Activated CD8-positive, alpha-beta T cell treated with anti-CD3 and anti-CD28 coated beads, Interleukin-2, amount 10 ng/mL, durations not matched to agents 7 days and 5 days (primary cell): ENCODE measurements at places on chromosomes 7 and 10. TPM values are rescaled to one million over a fixed set of nuclear protein-coding genes. Genes with fewer than 3 reads are reported as not detected.

GRCh38 chr10:78955206-78955605, 113.6 kb upstream of the ZMIZ1 start:
- H3K27ac ChIP-seq, result no peak overlapping the region
- H3K27me3 ChIP-seq, result no peaks in the 10 kb centered on the region
- H3K36me3 ChIP-seq, result no peaks in the 10 kb centered on the region
- H3K4me1 ChIP-seq, result no peaks in the 10 kb centered on the region
- no peak for DNase-seq

GRCh38 chr7:135257790-135258189, 24.2 kb downstream of the STRA8 start:
- H3K4me3 ChIP-seq, result no peak overlapping the region
- H3K4me1 ChIP-seq, result no peaks in the 10 kb centered on the region
- no peaks in the 10 kb centered on the region for H3K36me3 ChIP-seq
- H3K27ac ChIP-seq, result no peak overlapping the region

GIMAP6 gene
- total RNA-seq, result 88.9 TPM

CALML3 gene
- total RNA-seq, result not detected

- no peak overlapping the region for H3K4me3 ChIP-seq
- no peaks in the 10 kb centered on the region for H3K4me1 ChIP-seq
- DNase-seq, result no peak
- no peak overlapping the region for H3K27ac ChIP-seq
- H3K36me3 ChIP-seq, result peaks cover 74% of the 10 kb centered on the region
These were observed 131.9 kb downstream of the TRRAP start for GRCh38 chr7:99010281-99010680.

CNTNAP2 gene
- total RNA-seq, result not detected

GRCh38 chr10:26944261-26944882, 83.6 kb upstream of the ABI1 start:
- DNase-seq, result no peak
- H3K4me1 ChIP-seq, result peaks cover 12% of the 10 kb centered on the region
- H3K36me3 ChIP-seq, result no peaks in the 10 kb centered on the region

DNA sequence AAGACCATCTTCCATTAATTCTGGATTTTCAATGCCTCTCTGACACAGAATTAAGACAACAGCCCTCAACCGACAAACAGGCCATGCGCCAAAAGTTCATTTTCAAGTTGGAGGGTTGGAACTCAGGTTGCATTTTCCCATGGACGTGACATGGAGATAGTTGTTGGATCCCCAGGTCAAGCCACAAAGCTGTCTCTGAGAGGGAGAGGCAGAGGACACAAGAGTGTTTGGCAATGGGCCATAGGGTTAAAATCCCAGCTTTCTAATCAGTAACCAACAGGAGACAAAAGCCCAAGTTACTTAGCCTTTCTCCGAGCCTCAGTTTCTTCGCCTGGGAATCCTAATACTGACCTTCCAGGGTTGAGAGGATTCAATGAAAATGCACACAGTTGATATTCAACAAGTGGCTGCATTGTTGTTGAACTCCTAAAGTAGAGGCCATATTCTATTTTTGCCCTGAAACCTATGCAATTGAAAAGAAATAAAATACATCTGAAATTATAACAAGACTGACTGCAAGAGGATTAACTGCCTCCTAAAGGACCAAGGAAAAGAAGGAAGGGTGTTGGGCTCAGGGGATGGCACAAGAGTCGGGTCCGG, 44.3 kb downstream of the SORBS1 start:
- H3K27ac ChIP-seq, result no peak overlapping the region
- H3K4me3 ChIP-seq, result no peak overlapping the region
- no peak for DNase-seq
- no peaks in the 10 kb centered on the region for H3K4me1 ChIP-seq

DNA sequence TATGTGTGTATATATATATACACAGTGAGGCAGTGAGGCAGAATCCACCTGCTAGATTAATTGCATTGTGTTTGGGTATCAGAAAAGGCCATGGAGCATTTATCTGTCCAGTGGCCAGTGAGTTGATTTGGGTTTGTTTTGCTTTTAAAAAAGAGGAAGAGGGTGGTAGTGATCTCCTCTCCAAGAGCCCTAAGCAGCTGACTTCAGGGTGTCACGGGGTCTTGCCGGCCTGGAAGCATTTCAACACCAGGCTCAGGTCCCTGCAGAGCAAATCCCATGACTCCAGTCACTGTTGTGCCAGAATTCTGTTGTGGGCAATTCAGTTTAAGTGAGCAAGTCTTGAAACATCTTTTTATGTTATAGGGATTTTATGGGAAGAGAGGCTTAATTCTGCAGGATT, 30.6 kb upstream of the GPNMB start:
- no peak overlapping the region for H3K27ac ChIP-seq
- no peak overlapping the region for H3K4me3 ChIP-seq
- H3K27me3 ChIP-seq, result peaks cover 20% of the 10 kb centered on the region
- no peaks in the 10 kb centered on the region for H3K4me1 ChIP-seq

GRCh38 chr10:102649797-102650654, 5.7 kb downstream of the TRIM8 start:
- H3K4me3 ChIP-seq, result peak overlapping the region; percentile 99
- peaks cover 82% of the 10 kb centered on the region for H3K4me1 ChIP-seq
- DNase-seq, result no peak
- no peaks in the 10 kb centered on the region for H3K27me3 ChIP-seq
- H3K27ac ChIP-seq, result peak overlapping the region; percentile 92
- peaks cover 50% of the 10 kb centered on the region for H3K36me3 ChIP-seq

CARD11 gene
- 178 TPM for total RNA-seq

- no peaks in the 10 kb centered on the region for H3K27me3 ChIP-seq
These were observed 1.1 kb downstream of the DEPP1 start for GRCh38 chr10:44977287-44978212.

DNA sequence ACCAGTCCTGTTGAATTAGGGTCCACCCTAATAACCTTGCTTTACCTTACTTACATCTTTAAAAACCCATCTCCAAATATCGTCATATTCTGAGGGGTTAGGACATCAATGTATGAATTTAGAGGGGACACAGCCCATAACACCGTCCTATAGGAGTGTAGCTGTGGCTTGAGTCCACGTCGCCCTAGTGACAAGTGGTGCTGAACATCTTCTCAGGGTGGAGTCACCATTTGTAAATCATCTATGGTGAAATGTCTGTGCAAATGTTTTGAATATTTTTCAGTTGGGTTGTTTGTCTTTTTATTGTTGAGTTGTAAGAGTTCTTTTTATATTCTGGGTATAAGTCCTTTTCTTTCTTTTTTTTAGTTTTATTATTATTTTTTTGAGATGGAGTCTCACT, 5.2 kb upstream of the PRAP1 start:
- no peaks in the 10 kb centered on the region for H3K36me3 ChIP-seq
- no peak for DNase-seq
- H3K4me3 ChIP-seq, result no peak overlapping the region
- peaks cover 5% of the 10 kb centered on the region for H3K4me1 ChIP-seq
- no peak overlapping the region for H3K27ac ChIP-seq

- H3K4me1 ChIP-seq, result no peaks in the 10 kb centered on the region
- no peaks in the 10 kb centered on the region for H3K27me3 ChIP-seq
- H3K4me3 ChIP-seq, result no peak overlapping the region
- no peak for DNase-seq
- H3K27ac ChIP-seq, result no peak overlapping the region
These were observed 11.9 kb upstream of the TSPAN13 start for GRCh38 chr7:16741676-16742075.

- H3K27me3 ChIP-seq, result no peaks in the 10 kb centered on the region
- H3K4me3 ChIP-seq, result peak overlapping the region; percentile 59
- H3K4me1 ChIP-seq, result peaks cover 57% of the 10 kb centered on the region
- H3K36me3 ChIP-seq, result peaks cover 31% of the 10 kb centered on the region
- DNase-seq, result peak; percentile 58
These were observed 97.5 kb downstream of the PFKFB3 start for GRCh38 chr10:6300106-6300783.

CALML5 gene
- not detected for total RNA-seq

GRCh38 chr10:116115036-116115641, 157.9 kb downstream of the GFRA1 start:
- no peaks in the 10 kb centered on the region for H3K36me3 ChIP-seq
- no peak overlapping the region for H3K27ac ChIP-seq
- H3K4me1 ChIP-seq, result no peaks in the 10 kb centered on the region
- H3K4me3 ChIP-seq, result no peak overlapping the region

GRCh38 chr10:50260791-50261281, 9.5 kb upstream of the ASAH2 start:
- H3K4me1 ChIP-seq, result peaks cover 25% of the 10 kb centered on the region
- no peak overlapping the region for H3K27ac ChIP-seq
- peaks cover 30% of the 10 kb centered on the region for H3K27me3 ChIP-seq
- DNase-seq, result peak; percentile 53
- no peak overlapping the region for H3K4me3 ChIP-seq
- no peaks in the 10 kb centered on the region for H3K36me3 ChIP-seq

KLF6 gene
- total RNA-seq, result 208 TPM

GRCh38 chr10:14385596-14386593, 55.2 kb upstream of the FRMD4A start:
- peaks cover 6% of the 10 kb centered on the region for H3K27me3 ChIP-seq
- no peak overlapping the region for H3K27ac ChIP-seq
- H3K4me3 ChIP-seq, result no peak overlapping the region
- peaks cover 44% of the 10 kb centered on the region for H3K4me1 ChIP-seq
- no peaks in the 10 kb centered on the region for H3K36me3 ChIP-seq

DNA sequence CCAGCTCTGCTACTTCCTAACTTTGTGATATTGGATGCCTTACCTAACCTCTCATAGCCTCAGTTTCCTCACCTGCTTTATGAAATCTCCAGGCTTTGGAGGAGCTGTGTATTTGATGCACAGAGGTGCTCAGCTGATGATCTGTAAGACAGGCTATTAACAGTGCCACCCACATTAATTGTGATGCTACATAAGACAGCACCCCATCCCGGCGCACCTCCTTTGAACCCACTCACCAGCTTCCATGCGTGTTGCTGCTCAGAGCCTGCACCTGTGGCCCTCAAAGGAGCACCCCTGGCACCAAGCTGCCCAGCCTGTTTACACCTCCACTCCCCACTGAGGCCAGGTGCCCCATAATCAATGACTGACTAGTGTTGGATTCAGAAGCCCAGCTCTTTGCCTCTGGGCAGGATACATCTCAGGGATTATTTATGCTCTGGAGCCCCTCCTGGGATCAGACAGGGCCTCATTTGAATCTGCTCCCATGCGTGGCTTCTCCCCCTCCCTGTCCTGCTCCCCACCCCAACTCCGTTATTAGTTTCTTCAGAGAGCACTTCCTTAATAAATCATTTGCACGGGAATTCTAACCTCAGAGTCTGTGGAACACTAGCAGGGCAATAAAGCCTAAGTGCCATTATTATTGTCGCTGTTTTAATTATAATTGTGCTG, 87.7 kb downstream of the GFRA1 start:
- DNase-seq, result no peak
- no peak overlapping the region for H3K27ac ChIP-seq
- no peaks in the 10 kb centered on the region for H3K36me3 ChIP-seq
- no peak overlapping the region for H3K4me3 ChIP-seq

- peaks cover 55% of the 10 kb centered on the region for H3K27me3 ChIP-seq
- no peak overlapping the region for H3K27ac ChIP-seq
- peak overlapping the region; percentile 73 for H3K4me3 ChIP-seq
- DNase-seq, result no peak
- H3K36me3 ChIP-seq, result peaks cover 5% of the 10 kb centered on the region
These were observed 936 bp downstream of the IGF2BP3 start for GRCh38 chr7:23469150-23469960.

DNA sequence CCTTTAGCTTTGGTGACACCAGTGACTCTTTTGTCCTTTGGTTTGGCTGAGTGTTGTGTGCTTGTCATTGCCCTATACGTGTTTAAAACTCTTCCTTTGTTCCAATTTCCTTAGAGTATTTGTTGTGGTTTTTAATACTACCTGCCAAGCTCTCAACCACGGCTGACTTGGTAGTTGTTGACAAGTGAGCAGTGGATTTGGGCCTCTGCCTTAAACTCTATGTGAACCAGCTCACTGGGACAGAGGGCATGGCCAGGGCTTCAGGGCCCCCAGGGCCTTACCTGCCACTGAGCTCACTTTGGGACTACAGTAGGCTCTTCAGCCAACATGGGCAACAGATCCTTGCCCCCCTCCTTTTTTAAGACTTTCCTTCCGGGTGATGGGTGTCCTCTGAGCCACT, 9.6 kb upstream of the DMBT1 start:
- peaks cover under 1% of the 10 kb centered on the region for H3K27me3 ChIP-seq
- no peak for DNase-seq
- H3K4me1 ChIP-seq, result peaks cover 11% of the 10 kb centered on the region
- H3K4me3 ChIP-seq, result no peak overlapping the region
- H3K36me3 ChIP-seq, result no peaks in the 10 kb centered on the region

SPDYE16 gene
- total RNA-seq, result 0.16 TPM

SNX8 gene
- 35.8 TPM for total RNA-seq

DNA sequence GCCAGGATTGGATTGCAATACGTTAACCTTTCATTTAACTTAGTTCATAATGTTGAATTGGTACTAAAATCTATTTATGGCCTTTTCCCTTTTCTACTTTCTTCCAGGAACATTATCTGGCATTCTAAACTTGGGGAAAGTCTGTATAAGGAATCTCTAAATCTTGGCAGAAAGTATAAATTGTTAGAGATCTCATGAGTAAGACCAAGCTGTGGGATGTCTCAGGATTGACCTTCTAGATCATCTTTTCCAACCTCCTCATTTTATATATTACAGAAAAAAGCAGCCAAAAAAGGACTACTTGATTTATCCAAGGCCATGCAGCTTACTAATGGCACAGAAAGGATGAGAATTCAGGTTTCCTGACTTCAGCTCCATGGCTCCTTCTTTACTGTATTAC, 598.3 kb downstream of the INHBA start:
- H3K27ac ChIP-seq, result no peak overlapping the region
- no peak overlapping the region for H3K4me3 ChIP-seq
- H3K4me1 ChIP-seq, result no peaks in the 10 kb centered on the region
- H3K27me3 ChIP-seq, result no peaks in the 10 kb centered on the region

ZNF394 gene
- 58.1 TPM for total RNA-seq

CPVL gene
- total RNA-seq, result not detected

DNA sequence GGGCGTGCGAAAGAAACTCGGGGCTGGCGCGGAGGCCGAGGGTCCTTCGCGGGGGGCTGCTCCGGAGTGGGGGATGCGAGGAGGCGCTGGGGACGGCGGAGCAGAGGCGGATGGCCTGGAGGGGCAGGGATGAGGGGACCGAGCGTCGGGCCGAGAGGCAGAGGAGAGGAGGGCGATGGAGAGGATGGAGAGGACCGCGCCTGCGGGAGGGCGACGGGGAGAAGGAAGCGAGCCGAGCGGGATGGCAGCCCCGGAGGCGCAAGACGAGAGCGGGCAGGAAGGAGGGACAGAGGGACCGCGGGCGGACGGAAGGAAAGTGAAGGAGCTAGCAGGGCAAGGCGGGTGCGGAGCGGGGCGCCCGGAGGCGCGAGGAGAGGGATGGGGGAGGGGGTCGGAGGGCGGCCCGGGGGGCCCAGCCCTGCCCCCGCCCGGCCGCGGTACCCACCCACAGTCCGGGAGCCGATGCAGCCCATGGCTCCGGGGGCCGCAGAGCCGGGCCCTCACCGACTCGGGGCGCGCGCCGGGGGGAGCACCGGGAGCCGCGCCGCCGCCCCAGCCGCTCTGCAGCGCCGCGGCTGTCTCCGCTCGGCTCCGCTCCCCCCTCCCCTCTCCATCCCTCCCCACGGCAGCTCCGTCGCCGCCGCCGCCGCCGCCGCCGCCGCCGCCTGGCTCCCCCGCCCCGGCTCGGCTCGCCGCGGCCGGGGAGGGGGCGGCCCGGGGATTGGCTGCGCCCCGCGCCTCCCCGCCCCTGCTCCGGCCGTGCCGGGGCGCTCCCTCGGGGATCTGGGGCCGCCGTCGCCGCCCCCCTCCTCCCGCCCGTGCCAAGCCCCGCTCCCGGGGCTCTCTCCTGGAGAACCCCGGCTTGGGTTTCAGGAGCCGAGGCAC, at the start of gene FAM131B:
Gene FAM131B, minus strand, starts transcription at position 583 of the 885 bp plus-strand sequence. Its CDS starts 110 bp downstream, at position 473.
- no peaks in the 10 kb centered on the region for H3K36me3 ChIP-seq
- H3K27ac ChIP-seq, result peak within 1 kb of the TSS; percentile 57
- peak within 1 kb of the TSS; percentile 80 for H3K4me3 ChIP-seq
- H3K27me3 ChIP-seq, result peaks cover 52% of the 10 kb centered on the region
- peak; percentile 48 for DNase-seq

- H3K27ac ChIP-seq, result no peak overlapping the region
- no peaks in the 10 kb centered on the region for H3K27me3 ChIP-seq
- peaks cover 19% of the 10 kb centered on the region for H3K36me3 ChIP-seq
- no peak overlapping the region for H3K4me3 ChIP-seq
These were observed 27.7 kb downstream of the MGMT start for GRCh38 chr10:129494740-129495139.
